ENCODE measurements at places on chromosomes 1 and 21. TPM values are rescaled to one million over a fixed set of nuclear protein-coding genes. Genes with fewer than 3 reads are reported as not detected.
A peak's percentile ranks its signal among the peaks of the same experiment; 100 is the strongest.

GRCh38 chr1:229325401-229325800, 17.4 kb downstream of the CCSAP start:
- no peak for DNase-seq
- H3K4me3 ChIP-seq: no peak overlapping the region

OR2AJ1 gene
- total RNA-seq: not detected

SYPL2 gene
- not detected for total RNA-seq

OR2W3 gene
- not detected for total RNA-seq

GRCh38 chr1:166933633-166934032, 41.7 kb downstream of the ILDR2 start:
- H3K27ac ChIP-seq: no peak overlapping the region
- H3K4me1 ChIP-seq: no peaks in the 10 kb centered on the region
- no peaks in the 10 kb centered on the region for H3K27me3 ChIP-seq
- no peak for DNase-seq

UTS2 gene
- total RNA-seq: 0.61 TPM

GRCh38 chr1:216119600-216119999, 303.6 kb downstream of the USH2A start:
- no peak overlapping the region for H3K4me3 ChIP-seq
- no peak overlapping the region for H3K27ac ChIP-seq
- H3K27me3 ChIP-seq: no peaks in the 10 kb centered on the region
- no peaks in the 10 kb centered on the region for H3K4me1 ChIP-seq

GRCh38 chr1:25520446-25521061, 22.9 kb upstream of the LDLRAP1 start:
- no peaks in the 10 kb centered on the region for H3K36me3 ChIP-seq
- no peaks in the 10 kb centered on the region for H3K27me3 ChIP-seq
- no peak overlapping the region for H3K4me3 ChIP-seq
- no peak overlapping the region for H3K27ac ChIP-seq
- peak; percentile 65 for DNase-seq

TRABD2B gene
- not detected for total RNA-seq

- no peaks in the 10 kb centered on the region for H3K4me1 ChIP-seq
- H3K27me3 ChIP-seq: peaks cover 9% of the 10 kb centered on the region
- no peaks in the 10 kb centered on the region for H3K36me3 ChIP-seq
- H3K4me3 ChIP-seq: no peak overlapping the region
Measured at GRCh38 chr1:2628191-2628932, 4.5 kb downstream of the MMEL1 start.

ELAPOR1 gene
- total RNA-seq: 15.4 TPM

- no peak for DNase-seq
- no peak overlapping the region for H3K4me3 ChIP-seq
- H3K36me3 ChIP-seq: peaks cover 66% of the 10 kb centered on the region
- no peaks in the 10 kb centered on the region for H3K4me1 ChIP-seq
Measured at GRCh38 chr1:40755067-40755466, 28.5 kb upstream of the KCNQ4 start.

DNA sequence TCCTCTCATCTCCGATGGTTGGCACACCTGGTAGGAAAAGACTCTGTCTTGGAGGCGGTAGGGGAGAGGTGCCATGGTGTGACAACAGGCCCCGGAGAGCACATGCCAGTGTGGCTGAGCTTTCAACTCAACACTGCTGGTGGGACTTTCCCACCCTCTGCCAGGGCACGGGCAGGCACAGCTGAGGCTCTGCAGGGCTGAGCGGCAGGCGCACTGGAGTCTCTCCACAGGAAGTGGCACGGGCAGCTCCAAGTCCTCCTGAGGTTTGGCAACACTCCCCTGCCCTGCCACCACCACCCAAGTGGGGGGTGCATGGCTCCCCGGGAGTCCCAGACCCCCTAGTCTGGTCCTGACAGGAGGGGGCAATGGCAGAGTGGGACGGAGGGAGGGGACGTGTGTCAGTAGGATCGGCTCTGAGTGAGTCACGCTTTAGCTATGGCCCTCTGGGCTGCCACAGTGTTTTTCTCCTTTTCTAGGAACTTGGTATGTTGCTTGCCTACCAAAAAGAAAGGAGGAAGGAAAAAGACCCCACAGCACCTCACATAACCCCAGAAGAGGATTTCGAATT, 27.3 kb upstream of the EVA1B start:
- DNase-seq: peak; percentile 53
- no peak overlapping the region for H3K4me3 ChIP-seq
- peaks cover 24% of the 10 kb centered on the region for H3K4me1 ChIP-seq
- no peaks in the 10 kb centered on the region for H3K27me3 ChIP-seq
- peak overlapping the region; percentile 19 for H3K27ac ChIP-seq

DNA sequence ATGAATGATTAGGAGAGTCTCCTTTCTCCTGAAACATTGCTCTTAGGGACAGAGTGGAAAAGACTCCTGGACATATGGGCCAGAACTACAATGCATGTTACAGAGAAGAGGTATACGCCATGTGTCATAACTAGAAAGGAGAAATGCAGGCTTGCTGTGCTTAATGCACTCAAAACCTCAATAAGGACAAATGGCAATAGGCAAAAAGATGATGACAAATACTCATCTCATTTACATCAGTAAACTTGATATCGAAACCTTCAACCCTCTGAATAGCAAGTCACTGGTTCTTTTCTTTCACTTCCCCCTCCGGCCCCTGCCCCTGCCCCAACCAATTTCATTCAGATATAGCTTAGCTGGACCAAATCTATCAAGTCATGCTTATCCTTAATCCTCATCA, 1.9 kb upstream of the GPR88 start:
- H3K36me3 ChIP-seq: no peaks in the 10 kb centered on the region
- H3K4me1 ChIP-seq: peaks cover 33% of the 10 kb centered on the region
- no peak overlapping the region for H3K4me3 ChIP-seq
- DNase-seq: no peak
- H3K27me3 ChIP-seq: peaks cover 12% of the 10 kb centered on the region

GRCh38 chr1:106937104-106937503, 119.4 kb upstream of the PRMT6 start:
- H3K27ac ChIP-seq: no peak overlapping the region
- no peaks in the 10 kb centered on the region for H3K36me3 ChIP-seq
- H3K4me1 ChIP-seq: no peaks in the 10 kb centered on the region
- no peaks in the 10 kb centered on the region for H3K27me3 ChIP-seq
- no peak overlapping the region for H3K4me3 ChIP-seq

- no peaks in the 10 kb centered on the region for H3K36me3 ChIP-seq
- no peak overlapping the region for H3K27ac ChIP-seq
- no peaks in the 10 kb centered on the region for H3K27me3 ChIP-seq
- no peaks in the 10 kb centered on the region for H3K4me1 ChIP-seq
- DNase-seq: no peak
Measured at GRCh38 chr21:40053007-40053406, 185.8 kb downstream of the PCP4 start.

- peaks cover 42% of the 10 kb centered on the region for H3K36me3 ChIP-seq
- H3K4me3 ChIP-seq: no peak overlapping the region
- H3K27ac ChIP-seq: no peak overlapping the region
- H3K27me3 ChIP-seq: no peaks in the 10 kb centered on the region
- DNase-seq: no peak
Measured at GRCh38 chr1:159056069-159056698, 20.4 kb downstream of the AIM2 start.

DNA sequence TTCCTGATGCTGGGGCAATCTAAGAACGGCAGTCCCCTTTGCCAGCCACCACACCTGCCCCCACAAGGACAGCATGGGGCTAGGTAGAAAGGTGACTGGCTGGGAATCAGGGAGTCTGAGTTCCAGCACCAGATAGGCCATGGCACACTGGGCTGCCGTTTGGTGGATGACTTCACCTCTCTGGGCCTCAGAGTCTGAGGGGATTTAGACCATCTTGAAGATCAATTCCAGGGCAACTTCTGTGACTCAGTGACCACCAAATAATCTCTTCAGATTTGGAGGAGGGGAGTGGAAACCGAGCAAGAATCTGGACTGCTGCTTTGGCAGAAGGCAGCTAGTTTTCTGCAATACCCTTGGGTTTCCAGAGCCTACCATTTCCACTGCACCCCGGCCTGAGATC, 92.1 kb upstream of the EDN2 start:
- H3K36me3 ChIP-seq: no peaks in the 10 kb centered on the region
- H3K27ac ChIP-seq: no peak overlapping the region
- peaks cover 5% of the 10 kb centered on the region for H3K4me1 ChIP-seq
- H3K27me3 ChIP-seq: no peaks in the 10 kb centered on the region
- DNase-seq: no peak

DNA sequence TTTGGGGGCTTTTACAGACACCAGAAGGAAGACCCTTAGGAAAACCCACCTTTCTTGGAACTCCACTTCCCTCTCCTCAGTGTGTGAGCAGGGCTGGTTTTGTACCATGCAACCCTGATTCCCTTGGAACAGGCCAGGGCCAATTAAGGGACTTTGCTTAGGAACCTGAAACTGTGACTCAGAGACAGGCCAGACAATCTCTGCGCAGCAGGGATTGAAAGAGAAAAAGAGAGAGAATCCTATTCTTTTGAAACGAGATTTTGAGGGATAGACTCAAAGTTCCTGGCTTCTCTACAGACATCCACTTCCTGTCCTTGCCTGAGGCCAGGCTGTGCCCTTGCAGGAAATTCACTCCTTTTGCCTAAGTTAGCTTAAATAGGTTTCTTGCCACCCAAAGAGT, 23.1 kb upstream of the C1orf198 start:
- no peaks in the 10 kb centered on the region for H3K36me3 ChIP-seq
- no peaks in the 10 kb centered on the region for H3K4me1 ChIP-seq
- no peak overlapping the region for H3K27ac ChIP-seq
- H3K27me3 ChIP-seq: no peaks in the 10 kb centered on the region

Measured in CD4-positive, alpha-beta memory T cell (primary cell).